ENCODE measurements at places on chromosomes 1 and 21.

DNA sequence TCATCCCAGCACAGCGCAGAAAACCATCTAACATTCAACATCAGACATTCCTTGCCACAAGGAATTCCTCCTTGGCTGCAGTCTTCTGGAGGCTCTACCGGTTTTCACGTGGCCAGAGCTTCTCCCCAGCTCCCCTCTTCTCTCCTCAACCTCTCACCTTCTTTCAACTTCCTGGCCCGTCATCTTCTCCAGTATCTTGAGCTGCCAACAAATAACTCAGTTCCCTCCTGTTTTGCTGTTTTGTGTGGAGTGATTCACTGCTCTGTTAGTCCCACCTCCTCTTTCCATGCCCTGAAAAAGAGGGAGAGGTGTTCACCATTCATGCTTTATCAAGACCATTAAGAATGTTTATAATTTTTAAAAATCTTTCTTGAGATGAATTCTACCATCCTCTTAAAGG lies 32.6 kb downstream of the PIGM start:
- DNase-seq: no peak

GRCh38 chr1:181398544-181398943 lies 84.8 kb upstream of the CACNA1E start:
- no peak for DNase-seq

GRCh38 chr1:63112155-63112900 lies 210.0 kb upstream of the FOXD3 start:
- DNase-seq: peak; percentile 78

GRCh38 chr21:42534421-42535378 lies 21.0 kb downstream of the SLC37A1 start:
- no peak for DNase-seq
